Ovary (tissue), 10 donors: ENCODE measurements at places on chromosomes 5 and 9.

DNA sequence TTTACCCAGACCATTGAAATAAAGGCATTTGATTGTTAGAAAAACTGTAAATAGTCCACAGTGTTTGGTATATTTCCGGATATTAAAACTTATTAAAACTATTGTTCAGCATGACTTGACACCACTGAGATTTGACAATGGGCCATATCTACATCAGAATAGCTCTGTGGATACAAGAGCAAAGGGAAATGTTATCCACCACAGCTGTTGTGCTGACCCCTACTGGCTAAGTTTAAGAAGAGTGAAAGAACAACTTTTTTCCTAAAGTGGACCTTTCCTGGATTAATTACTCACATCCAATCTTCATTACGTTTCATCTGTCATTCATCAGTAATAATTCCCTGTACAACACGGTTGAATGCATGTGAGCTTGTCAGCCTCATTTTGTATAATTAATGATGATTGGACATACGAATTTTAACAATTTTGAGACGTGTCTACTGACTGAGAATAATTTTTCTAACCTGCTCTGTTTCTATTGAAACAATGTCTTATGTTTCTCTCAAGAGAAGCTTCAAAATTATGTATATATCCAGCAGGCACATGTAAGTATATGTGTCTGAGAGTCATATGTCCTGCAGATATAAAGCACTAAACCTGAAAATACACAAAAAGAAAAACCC, 1952.6 kb downstream of the MAT2B start:
- DNase-seq: no peak

- DNase-seq: no peak
Observed at GRCh38 chr5:166618526-166618925, 1672.9 kb upstream of the WWC1 start.

GRCh38 chr5:34411470-34412346, 244.4 kb upstream of the RAI14 start:
- DNase-seq: no peak

GRCh38 chr9:104769655-104770054, 5.7 kb downstream of the NIPSNAP3B start:
- DNase-seq: no peak

GRCh38 chr9:109072133-109072692, 47.5 kb downstream of the TMEM245 start:
- DNase-seq: peak; percentile 14

GRCh38 chr9:98192503-98193335, at the start of gene CORO2A:
Gene CORO2A (minus strand): TSS chr9:98192637. CDS start chr9:98157660, 34,977 bp downstream.
- DNase-seq: peak; percentile 53

GRCh38 chr5:104071887-104072286, 509.3 kb upstream of the NUDT12 start:
- no peak for DNase-seq

DNA sequence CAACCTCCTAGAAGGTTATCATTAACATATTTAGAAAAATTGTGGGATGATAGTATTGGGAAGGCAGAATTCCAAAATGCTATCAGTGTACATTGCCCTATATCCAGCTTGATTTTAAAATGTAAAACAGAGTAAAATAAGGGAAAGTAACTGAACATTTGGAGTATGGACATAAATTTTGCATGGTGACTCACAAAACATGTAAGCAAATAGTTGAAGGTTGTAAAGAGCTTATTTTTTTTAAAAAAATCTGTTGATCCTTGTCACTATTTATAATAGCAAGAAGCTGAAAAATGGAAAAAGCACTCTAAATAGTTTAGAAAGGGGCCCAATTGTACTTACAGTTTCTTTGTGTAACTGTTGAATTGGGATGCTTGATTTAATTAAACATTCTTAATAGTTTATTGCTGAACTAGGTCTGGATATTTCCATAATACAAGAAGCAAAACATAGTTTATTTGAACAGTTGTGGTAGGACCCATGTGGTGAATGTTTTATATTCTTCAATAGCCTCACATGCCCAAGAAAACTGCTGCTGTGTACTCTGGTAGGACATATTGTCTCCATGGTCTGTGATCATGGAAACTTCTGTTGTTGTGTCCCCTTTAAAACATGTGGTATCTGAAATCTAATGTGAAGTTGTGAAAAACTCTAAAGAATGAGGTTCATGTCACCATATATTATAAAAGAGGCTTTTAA, 82.4 kb downstream of the NNT start:
- DNase-seq: no peak

- no peak for DNase-seq
Observed at GRCh38 chr5:159052401-159053011, 47.2 kb downstream of the EBF1 start.

DNA sequence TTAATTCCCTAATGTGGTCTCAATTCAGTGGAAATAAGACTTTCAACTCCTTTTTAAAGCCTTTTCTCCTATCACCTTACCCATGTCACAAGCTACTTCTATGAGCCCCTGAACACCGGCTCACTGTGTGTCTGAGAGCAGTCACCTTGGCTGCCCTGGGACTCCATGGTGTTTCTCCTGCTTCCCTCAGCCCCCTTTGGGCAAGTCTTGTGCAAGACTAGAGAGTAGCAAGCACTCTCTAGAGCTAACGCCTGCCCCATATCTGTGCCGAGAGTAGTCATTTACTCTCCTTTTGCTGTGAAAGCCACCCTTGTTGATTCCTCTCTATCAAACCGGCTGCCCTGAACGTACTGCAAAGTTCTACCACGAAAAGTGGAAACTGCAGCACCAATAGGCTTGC, 77.9 kb upstream of the DAB2 start:
- no peak for DNase-seq

- DNase-seq: no peak
Observed at GRCh38 chr5:18117968-18118367, 483.7 kb downstream of the TAF11L14 start.

GRCh38 chr9:35748858-35749514, at the start of the genes GBA2 and RGP1:
Gene GBA2 (minus strand): TSS chr9:35749228. CDS start chr9:35748704, 524 bp downstream.
Gene RGP1 (plus strand): TSS chr9:35749287. CDS start chr9:35749756, 469 bp downstream.
- DNase-seq: peak; percentile 84

DNA sequence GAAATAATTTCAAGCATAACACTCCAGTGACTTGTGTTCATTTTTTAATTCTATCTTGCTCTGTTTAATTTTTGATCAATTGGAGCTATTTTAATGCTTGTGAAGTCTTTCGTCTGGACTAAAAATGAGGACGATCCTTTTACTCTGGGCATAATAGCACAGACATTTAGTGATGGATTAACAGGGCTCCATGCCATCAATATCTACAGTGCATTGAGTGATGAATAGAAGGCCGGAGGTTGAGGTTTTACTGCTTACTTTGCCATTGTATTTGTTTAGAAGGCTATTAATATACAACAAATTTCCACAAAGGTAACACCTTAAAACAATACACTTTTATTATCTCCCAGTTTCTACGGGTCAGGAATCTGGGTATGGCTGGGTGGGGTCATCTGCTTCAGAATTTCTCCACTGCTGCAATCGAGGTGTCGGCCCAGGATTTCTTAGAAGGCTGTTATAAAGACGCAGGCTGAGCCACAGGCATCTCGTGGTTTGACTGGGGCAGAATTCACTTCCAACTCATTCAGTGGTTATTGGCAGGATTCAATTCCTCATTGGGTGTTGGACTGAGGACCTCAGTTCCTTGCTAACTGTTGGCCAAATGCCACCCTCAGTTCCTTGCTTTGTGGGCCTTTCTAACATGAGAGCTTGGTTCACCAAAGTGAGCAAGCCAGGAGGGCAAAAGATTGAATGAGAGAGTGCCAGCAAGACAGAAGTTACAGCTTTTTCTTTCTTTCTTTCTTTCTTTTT, 265.4 kb upstream of the VLDLR start:
- no peak for DNase-seq

DNA sequence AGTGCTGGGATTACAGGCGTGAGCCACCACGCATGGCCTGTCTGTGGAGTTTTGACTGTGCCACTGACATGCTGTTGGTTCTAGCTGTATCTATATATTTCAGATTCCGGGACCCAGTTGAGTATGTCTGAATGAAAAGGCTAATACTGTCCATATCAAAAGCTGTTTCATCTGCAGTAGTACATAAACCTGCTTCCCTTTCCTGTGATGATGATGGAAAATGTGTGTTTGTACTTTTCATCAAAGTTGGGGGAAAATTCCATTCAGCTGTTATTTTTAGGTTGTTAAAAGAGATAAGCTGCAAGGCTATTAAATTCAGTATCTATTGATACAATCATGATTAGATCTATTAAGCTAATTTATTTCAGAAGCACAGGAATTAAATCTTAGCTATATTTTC, 237.6 kb upstream of the ADAMTSL1 start:
- no peak for DNase-seq

DNA sequence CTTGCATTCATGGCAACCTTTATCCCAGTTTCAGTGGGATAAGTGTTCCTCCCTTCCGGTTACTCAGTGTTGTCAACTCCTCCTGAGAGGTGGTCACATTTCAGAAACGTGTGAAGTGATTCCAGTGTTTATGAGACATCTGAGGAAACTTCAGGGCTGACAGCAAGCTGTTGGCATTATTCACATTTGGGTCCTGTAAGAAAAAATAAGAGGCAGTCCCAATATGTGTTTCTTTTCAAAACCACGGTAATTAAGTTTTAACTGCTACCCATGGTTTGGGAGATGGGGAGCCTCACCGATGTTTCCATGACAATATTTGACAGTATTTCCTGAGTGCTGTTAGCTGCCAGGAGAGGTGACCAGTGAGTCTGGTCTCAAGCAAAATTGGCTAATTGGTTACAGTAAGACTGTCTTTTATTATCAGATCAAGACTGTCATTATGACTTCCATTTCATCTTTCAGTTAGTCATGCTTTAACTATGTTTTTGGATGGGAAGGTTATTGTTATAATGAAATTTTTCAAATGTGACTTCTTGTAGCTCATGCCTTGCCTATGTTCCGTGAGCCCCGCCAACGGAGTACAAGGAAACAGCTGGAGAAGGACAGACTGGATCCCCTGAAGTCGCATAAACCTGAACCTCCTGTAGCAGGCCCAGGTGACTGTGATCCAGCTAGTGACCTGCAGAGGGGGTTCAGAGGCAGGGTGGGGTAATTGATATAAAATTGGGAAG, 115.3 kb downstream of the GDNF start:
- no peak for DNase-seq

DNA sequence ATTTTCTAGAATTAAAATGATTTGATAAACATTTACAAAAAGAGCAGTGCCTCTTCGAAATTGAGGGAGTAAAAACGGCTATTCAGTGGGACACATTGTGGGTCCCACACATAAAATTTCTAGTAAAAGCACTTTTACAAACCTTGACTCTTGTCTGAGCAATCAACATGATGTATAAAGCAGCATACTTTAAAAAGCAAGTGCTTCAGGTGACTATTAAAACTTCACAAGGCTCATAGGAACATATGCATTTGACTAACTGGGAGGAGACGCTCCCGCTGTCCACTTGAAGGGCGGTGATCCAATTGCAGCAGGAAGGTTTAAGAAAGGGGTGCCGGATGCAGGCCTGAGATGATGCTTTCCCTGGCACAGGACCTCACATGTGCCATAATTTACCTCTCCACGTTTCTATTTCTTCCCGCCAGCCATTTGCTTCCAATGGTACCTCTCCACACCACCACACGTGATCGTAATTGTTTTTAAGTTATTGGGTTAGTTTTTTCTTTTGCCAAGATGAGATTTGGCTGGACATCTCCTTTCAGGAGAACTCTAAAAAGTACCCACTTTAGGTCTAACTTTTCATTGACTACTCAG, 1.8 kb downstream of the MCTP1 start:
- DNase-seq: no peak

DNA sequence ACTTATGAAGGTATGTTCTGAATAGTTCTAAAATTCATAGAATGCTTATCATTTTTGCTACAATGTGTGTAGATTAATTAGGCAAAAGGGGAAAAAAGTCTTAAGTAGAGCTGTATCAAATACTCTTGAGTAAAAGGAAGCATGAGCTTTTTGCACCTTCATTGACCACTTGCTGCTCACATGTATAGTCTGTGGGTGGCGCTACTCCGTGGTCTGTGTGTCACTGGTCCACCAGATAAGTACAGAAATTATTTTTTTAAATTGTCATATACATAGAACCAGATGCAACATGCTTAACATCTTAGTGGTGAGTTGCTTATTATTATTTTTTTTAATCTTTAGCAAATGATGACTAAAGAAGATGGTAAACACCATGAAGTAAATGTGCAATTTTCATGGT, 130.2 kb downstream of the MAN2A1 start:
- DNase-seq: no peak

DNA sequence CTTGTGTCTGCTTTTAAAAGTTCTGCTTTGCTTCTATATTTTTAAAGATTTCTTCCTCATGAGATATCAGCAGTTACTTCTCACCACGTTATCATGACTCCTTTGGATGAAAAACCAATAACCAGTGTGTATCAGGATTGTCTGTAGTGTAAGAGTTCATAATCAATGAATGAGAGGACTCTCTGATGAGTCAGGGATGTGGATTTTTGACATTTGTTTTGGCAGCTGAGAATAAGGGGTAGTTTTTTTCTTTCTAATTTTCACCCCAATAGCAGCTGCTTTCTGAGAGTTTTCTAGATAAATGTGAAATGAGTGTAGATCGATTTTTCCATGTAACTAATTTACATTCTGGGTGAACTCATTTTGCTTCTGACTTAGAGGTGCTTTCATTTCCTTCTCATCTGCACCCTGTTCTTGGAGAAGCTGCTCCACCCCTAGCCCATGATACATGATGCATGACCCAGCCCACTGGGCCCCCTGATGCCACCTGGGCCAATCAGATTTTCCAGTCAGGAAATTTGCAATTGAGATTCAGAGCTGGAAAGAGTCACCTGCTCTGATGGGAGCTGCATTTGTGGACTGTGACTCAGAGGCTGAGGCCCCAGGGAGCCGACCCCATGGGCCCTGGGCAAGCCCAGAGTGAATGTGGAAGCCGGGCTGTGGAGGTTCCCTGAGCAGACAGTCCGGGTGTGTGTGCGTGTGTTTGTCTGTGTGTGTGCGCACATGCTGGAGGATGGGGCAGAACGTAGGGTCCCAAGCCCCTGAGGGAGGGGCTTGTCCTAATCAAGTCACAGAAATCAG, 159.3 kb downstream of the RGS3 start:
- DNase-seq: peak; percentile 18

GRCh38 chr9:110214586-110215355, 6.8 kb upstream of the C9orf152 start:
- DNase-seq: no peak

DNA sequence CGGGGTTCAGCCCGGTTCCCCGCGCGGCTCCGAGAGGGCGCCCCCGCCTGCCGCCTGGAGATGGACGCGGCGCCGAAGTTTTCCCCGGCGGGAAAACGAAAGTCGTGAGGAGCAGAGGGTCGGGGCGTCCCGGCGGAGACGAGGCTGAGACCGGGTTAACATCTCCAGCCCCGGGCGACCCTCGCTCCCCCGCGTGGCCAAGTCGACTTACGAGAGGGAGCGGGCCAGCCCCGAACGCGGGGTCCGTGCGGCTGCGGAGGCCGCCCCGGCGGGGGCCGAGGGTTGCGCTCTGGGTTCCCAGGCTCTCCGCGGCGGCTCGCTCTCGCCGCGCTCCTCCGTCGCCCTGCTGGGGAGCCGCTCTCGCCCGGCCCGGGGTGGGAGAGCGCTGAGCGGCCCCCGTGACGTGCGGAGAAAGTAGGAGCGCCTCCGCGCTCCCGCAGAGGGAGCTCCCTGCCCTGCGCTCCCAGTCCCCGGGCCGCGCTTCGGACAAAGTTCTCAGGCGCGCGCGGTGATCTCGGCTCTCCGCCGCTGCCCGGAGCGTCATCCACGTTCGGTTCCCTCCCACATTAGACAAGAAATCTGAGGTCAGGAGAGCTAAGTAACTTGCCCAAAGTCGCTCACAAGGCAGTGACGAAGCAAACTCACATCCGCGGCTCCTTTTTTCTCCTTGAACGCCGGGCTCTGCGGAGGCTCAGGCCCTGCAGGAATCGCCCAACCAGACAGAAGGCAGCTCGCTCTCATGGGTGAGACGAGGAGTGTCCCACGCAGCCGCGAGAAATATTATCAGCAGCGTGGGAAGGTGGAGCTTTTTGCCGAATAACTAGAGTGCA, 1.2 kb upstream of the GCNT4 start:
- peak; percentile 45 for DNase-seq
